ENCODE measurements at places on chromosomes 6 and 20.

DNA sequence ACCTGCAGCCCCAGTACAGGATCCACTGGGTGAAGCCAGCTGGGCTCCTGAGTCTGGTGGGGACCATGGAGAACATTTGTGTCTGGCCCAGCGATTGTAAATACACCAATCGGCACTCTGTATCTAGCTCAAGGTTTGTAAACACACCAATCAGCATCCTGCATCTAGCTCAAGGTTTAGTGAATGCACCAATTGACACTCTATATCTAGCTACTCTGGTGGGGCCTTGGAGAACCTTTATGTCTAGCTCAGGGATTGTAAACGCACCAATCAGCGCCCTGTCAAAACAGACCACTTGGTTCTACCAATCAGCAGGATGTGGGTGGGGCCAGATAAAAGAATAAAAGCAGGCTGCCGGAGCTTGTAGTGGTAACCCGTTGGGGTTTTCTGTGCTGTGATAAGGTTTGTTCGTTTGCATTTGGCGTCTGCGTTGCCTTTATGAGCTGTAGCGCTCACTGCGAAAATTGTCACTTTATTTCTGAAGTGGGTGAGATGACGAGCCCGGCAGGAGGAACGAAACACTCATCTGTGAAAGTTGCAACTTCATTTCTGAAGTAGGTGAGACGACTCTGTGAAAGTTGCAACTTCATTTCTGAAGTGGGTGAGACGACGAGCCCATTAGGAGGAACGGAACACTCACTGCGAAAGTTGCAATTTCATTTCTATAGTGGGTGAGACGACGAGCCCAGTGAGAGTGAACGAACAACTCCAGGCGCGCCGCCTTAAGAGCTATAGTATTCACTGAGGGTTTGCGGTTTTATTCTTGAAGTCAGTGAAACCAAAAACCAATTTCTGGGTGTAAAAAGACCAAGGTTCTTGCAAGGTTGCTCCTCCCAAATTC is 31.1 kb downstream of the SERPINB6 start:
- DNase-seq: no peak

GRCh38 chr20:51492167-51493092 is 50.1 kb downstream of the NFATC2 start:
- peak; percentile 61 for DNase-seq

GRCh38 chr6:15336900-15337560 is 91.2 kb downstream of the JARID2 start:
- DNase-seq: peak; percentile 45

DNA sequence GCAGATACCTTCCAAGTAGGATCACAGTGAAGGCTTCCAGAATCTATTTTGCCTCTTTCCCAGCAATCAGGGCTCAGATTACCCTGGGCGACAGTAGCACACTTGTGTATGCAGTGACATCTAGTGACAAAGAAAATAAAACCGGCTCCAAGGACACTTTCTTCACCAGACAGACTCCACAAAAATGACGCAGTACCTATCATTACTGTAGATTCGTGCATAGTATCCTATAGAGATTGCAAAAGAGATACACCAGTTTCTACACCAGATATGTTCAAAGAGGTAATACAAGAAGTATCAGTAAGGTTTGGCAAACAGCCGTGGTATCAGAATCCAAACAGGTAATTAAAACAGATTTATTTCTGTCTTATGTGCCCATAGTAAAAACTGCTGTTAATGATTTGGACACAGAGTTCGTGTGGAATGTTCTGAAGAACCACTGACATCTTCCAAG is 600.4 kb upstream of the JAG1 start:
- peak; percentile 47 for DNase-seq

GRCh38 chr6:135087803-135088202 is 33.2 kb upstream of the HBS1L start:
- DNase-seq: peak; percentile 45

DNA sequence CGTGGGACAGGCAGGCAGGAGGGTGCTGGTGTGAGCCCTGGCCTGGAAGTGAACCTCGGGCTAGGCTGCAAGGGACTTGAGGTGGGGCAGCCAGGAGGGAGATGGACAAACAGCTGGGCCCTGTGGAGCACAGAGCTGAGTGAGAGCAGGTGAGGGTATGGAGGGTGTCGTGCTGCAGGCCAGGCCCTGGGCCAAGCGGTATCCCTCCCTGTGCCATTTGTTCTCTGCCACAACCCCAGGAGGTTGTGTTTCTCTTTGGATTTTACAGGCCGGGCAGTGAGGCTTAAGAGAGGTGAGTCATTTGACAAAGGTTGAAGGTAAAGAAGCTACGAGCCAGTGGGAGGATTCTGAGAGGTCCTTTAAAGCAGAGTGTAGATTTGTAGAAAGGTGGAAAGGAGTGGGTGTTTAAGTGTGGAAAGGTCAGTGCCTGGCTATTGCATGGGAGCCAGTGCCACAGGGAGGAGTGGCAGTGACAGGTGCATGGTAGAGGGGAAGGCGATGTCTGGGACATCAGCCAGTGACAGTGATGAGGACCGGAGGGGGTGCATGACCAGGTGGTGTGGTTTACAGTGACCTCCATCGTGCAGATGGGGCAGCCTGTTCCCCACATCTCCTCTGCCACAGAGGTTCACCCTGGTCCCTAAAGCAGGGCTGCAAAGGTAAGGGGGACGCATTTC is 39.8 kb downstream of the GMPR start:
- DNase-seq: no peak

- peak; percentile 69 for DNase-seq
Measured at GRCh38 chr20:44056010-44056698, 130.8 kb downstream of the JPH2 start.

DNA sequence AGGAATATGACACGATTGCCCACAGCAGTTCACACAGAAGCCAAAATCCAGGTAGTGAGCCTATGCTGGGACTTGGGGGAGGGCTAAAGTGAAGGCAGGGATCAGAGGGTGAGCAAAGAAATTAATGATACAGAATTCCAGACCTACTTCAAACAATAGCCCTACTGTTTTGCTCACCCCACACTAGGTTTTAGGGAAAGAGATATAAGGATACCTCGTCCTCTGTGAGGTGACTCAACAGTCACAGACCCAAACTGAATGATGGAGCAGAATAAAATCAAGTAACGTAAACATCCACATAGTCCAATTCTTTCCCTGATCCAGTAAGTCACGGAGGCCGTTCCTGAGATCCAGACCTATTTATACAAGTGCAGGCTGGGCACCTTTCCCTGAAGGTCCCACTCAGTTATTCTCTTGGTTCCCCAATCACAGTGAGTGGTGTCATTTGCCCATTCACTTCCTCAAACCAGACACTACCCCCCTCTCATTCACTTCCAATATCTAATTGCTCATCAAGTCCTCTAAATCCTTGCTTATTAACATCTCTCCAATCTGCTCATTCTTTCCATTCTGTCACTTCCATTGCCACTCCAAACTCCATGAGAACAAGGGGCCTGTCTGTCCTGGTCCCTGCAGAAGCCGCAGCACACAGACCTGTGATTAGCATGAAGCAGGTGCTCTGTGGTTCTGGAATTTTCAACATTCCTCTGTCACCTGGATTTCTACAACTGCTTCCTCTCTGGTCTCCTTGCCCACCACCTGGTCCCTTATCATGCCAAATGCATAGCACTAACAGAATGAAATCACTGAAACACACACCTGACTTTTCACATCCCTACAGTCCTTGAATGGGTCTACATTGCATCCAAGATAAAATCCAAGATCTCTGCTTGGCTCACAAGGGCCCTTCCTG is 55.9 kb downstream of the ATXN1 start:
- DNase-seq: peak; percentile 76

GRCh38 chr6:11767458-11767857 is 11.1 kb downstream of the ADTRP start:
- DNase-seq: no peak

DNA sequence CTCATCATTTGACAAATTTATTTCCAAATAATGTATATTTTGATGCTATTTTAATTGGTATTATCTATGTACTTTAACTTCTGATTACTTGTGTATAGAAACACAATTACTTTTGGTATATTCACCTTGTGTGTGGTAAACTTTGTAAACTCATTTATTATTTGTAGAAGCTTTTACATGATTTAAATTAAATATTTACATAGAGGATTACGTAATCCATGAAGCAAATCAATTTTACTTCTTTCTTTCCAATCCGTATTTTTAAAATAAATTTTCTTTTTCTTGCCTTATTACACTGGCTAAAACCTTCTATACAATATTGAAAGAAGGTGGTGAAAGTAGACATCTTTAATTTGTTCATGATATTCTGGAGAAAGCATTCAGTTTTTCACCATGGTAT is 540.2 kb downstream of the MMUT start:
- DNase-seq: no peak

GRCh38 chr6:35319346-35320030 is 21.9 kb downstream of the DEF6 start:
- no peak for DNase-seq

DNA sequence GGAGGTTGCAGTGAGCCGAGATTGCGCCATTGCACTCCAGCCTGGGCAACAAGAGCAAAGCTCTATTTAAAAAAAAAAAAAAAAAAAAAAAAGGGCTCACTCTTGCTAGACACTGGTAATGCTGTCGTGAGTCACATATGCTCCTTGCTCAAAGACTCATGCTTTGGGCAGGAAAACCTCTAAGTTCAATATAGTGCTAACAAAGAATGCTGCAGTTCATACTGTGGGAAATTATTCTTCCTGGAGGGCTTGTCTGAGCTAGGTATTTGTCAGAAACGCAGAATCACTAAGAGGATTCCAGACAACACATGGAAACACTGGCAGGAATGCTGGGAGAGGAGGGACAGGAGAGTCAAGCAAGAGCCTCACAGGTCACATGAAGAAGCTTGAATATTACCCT is 2.3 kb upstream of the LYRM2 start:
- no peak for DNase-seq

GRCh38 chr6:106250953-106251352 is 74.6 kb downstream of the ATG5 start:
- no peak for DNase-seq

GRCh38 chr6:40439026-40439800 is 148.0 kb downstream of the LRFN2 start:
- no peak for DNase-seq

DNA sequence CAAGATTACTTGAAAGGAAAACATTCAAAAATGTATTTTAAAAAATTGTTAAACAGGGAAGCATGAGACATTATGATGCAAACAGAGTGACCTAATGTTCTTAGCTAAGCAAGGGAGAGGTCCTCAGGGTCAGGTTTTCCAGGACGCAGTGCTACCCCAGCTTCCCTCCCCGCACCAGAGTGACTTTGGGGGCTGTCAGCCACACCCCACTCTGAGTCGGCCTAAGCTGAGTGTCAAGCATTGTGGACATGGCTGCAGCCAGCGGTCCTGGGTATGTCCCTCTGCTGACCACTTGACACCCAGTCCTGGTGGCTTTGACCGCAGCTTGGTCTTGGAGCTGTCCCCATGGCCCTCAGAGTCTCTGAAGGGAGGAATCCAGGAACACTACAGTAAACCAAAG is 54.9 kb upstream of the CD93 start:
- DNase-seq: peak; percentile 78

Data from suppressor macrophage treated with lipopolysaccharide for 1 hour (primary cell).